Activated CD4-positive, alpha-beta T cell treated with anti-CD3 and anti-CD28 coated beads for 36 hours (primary cell): ENCODE measurements at places on chromosomes 6 and 20. TPM values are rescaled to one million over a fixed set of nuclear protein-coding genes. Genes with fewer than 3 reads are reported as not detected.

GRCh38 chr20:17843246-17844132, 125.1 kb downstream of the SNX5 start:
- H3K27ac ChIP-seq, result peak overlapping the region; percentile 40
- no peak overlapping the region for H3K4me3 ChIP-seq
- H3K36me3 ChIP-seq, result no peaks in the 10 kb centered on the region

- H3K4me3 ChIP-seq, result no peak overlapping the region
- DNase-seq, result no peak
- no peak overlapping the region for H3K27ac ChIP-seq
- no peaks in the 10 kb centered on the region for H3K4me1 ChIP-seq
Measured at GRCh38 chr6:48986845-48987244, 476.2 kb downstream of the MMUT start.

- H3K36me3 ChIP-seq, result peaks cover 12% of the 10 kb centered on the region
- H3K4me1 ChIP-seq, result peaks cover 9% of the 10 kb centered on the region
- no peaks in the 10 kb centered on the region for H3K27me3 ChIP-seq
- H3K4me3 ChIP-seq, result no peak overlapping the region
- no peak overlapping the region for H3K27ac ChIP-seq
Measured at GRCh38 chr6:43436577-43437282, 9.4 kb downstream of the ABCC10 start.

DNA sequence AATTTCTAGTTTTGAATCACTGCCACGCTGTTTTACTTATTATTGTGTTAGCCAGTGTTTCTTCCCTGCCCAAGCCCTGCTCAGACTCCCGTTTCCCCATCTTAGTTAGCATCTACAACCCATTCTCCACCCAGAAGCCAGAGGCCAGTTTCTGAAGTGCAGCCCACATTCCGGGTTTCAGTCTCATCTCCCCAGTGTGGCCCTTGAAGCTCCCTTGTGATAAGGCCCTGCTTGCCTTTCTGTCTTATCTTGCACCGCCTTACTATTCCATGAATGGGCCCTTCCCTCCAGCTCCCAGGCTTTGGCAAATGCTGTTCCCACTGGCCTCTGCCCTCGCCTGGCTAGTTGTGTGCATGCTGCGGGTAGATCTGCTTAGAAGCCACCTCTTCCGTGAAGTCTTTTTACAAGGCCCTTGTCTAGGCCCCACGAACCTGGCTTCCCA, 41.1 kb downstream of the TOX2 start:
- peaks cover 16% of the 10 kb centered on the region for H3K36me3 ChIP-seq
- H3K27ac ChIP-seq, result peak overlapping the region; percentile 68
- H3K4me1 ChIP-seq, result peaks cover 76% of the 10 kb centered on the region
- peaks cover 35% of the 10 kb centered on the region for H3K27me3 ChIP-seq
- H3K4me3 ChIP-seq, result peak overlapping the region; percentile 27

DNA sequence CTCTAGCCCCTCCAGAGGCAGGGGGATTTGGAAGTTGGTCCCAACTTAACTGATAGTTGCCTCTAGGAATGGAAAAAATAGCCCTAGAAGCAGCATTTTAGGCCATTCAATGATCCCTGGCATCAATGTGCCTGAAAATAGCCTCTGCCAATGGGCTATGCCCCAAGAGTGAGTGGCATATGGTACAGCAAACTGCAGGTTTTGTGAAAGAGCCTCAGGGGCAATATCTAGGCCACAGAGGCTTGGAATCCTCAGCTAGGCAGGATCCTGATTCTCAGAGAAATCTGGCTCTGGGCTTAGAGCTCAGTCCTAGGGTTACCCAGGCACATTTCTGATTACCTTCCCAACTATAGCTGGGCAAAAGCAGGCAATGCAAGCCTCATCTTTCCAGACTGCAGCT, 104.4 kb upstream of the MOCS1 start:
- no peaks in the 10 kb centered on the region for H3K4me1 ChIP-seq
- no peak overlapping the region for H3K4me3 ChIP-seq
- DNase-seq, result no peak
- peaks cover 10% of the 10 kb centered on the region for H3K27me3 ChIP-seq

DNA sequence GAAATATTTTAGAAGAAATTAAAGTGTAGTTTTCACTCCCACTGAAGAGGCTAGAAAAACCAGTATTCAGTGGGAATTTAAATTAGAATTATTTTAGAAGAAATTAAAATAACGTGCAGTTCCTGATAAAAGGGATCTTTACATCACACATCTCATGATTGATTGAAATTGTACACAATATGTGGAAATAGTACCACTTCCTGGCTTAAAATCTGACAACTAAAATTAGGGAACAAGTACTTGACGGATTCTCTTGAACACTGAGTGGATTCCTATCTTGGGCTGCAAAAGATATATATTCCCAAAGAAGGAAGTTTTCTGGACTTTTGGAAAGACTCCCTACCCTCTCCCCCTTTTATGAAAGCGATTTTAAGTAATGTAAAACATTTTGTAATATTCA, 14.6 kb upstream of the MTCL3 start:
- no peaks in the 10 kb centered on the region for H3K4me1 ChIP-seq
- no peak overlapping the region for H3K4me3 ChIP-seq
- H3K27ac ChIP-seq, result no peak overlapping the region
- DNase-seq, result no peak
- H3K27me3 ChIP-seq, result peaks cover 21% of the 10 kb centered on the region

DNA sequence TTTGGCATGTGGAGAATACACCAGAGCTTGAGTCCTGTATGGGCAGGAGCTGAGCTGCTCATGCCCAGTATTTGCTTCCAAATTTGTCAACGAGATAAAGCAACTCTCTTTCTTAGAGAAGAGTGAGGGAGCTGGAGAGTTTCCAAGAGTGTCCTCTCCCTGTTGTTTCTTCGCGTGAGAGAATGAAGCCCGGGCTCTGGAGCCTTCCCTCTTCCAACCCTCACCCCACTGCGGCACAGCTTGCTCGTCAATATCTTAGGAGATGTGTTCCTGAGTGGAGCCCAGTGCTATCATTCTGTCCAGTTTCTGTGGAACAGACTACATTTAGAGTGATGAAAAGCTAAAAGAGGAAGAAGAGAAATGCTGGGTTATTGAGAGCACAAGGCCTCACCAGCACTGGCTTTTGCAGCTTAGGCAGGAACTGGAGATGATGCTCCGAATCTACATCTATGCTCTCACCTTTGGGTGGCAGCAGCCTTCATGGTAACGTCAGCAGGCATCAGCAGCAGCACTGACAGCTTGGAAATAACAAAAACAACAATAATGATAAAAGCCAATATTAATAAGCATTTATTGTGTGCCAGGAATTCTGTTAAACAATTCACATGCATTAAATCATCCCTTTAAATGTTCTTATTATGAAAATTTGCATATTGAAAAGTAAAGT, 66.5 kb upstream of the TFB1M start:
- H3K4me1 ChIP-seq, result peaks cover 7% of the 10 kb centered on the region
- no peak overlapping the region for H3K4me3 ChIP-seq
- no peaks in the 10 kb centered on the region for H3K27me3 ChIP-seq
- DNase-seq, result peak; percentile 14
- H3K27ac ChIP-seq, result no peak overlapping the region

DNA sequence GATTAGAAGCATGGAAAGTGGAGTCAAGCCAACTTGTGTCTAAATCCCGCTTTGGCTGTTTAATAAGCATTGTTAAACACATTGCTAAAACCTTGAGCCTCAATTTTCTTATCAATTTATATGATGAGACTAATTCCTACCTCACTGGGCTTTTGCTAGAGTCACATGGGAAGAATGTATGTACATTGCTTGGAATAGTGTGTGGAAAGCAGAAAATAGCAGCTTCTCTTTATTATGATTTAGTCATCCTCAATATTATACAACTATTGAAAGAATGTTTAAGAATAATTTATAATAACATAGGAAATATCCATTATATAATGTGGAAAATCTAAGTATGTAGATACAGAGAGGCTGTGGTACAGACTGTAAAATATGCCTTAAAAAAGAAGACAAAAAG, 313.0 kb upstream of the CDYL start:
- no peak for DNase-seq
- H3K27ac ChIP-seq, result no peak overlapping the region
- H3K36me3 ChIP-seq, result no peaks in the 10 kb centered on the region
- no peak overlapping the region for H3K4me3 ChIP-seq
- H3K4me1 ChIP-seq, result no peaks in the 10 kb centered on the region
- peaks cover 9% of the 10 kb centered on the region for H3K27me3 ChIP-seq

DNA sequence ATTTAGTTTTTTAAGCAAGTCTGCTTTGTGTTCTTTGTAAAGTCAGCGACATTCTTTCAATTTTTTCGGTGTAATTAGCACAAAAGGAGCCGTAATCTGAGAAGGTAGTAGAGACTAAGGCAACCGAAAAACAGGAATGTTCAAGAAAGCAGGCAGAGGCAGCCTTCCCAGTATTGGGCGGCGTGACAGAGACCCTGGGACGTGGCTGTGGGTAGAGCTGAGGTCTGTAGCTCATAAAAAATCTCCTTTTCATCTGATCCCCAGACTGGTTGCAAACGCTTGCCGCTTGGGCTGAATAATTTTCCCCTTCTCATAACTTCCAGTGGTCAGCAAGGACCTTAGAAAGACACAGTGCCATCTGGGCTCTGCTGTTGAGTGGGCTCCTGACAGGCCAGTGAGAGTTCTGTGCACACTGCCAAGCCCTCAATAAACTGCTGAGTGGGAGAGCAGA, 30.8 kb downstream of the GNAS start:
- no peaks in the 10 kb centered on the region for H3K36me3 ChIP-seq
- H3K27ac ChIP-seq, result no peak overlapping the region
- H3K27me3 ChIP-seq, result no peaks in the 10 kb centered on the region
- DNase-seq, result no peak
- peaks cover 34% of the 10 kb centered on the region for H3K4me1 ChIP-seq

DNA sequence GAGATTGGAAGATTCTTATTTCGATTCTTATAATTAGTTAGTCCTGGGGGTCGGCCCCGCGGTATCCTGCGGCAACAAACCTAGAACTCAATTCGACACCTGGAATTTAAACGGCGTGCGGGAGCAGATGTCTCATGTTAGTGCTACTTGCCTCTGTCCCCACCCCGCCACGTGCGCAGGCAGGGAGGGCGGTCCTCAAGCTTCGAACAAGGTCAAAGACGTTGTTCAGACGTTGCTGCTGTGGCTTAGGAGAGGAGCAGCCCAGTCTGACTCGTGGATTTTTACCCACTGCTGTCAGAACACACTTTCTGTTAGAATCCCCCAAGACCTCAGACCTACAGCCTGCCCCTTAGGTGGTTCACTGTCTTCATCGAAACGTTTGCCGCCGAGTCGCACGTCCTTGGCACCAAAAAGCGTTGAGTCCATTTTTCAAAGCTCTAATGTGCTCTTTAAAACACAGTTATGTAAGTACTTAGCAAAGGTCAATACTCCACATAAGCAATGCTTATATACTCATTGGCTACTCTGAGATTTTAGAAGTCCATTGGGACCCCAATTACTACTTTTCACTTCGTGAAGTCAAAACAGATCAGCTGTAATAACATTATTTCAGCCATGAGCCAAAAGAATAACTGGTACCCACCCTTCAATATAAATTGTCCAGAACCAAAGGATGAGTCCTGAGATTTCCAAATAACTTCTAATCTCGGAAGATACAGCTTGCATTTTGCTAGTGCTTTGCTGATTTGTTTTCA, 2.7 kb upstream of the C6orf62 start:
- peaks cover 24% of the 10 kb centered on the region for H3K4me1 ChIP-seq
- no peak for DNase-seq
- no peaks in the 10 kb centered on the region for H3K27me3 ChIP-seq
- peak overlapping the region; percentile 98 for H3K27ac ChIP-seq

- no peak for DNase-seq
- no peaks in the 10 kb centered on the region for H3K4me1 ChIP-seq
- H3K27me3 ChIP-seq, result peaks cover 23% of the 10 kb centered on the region
- no peak overlapping the region for H3K27ac ChIP-seq
Measured at GRCh38 chr6:39599973-39600372, 125.2 kb downstream of the KIF6 start.

DNA sequence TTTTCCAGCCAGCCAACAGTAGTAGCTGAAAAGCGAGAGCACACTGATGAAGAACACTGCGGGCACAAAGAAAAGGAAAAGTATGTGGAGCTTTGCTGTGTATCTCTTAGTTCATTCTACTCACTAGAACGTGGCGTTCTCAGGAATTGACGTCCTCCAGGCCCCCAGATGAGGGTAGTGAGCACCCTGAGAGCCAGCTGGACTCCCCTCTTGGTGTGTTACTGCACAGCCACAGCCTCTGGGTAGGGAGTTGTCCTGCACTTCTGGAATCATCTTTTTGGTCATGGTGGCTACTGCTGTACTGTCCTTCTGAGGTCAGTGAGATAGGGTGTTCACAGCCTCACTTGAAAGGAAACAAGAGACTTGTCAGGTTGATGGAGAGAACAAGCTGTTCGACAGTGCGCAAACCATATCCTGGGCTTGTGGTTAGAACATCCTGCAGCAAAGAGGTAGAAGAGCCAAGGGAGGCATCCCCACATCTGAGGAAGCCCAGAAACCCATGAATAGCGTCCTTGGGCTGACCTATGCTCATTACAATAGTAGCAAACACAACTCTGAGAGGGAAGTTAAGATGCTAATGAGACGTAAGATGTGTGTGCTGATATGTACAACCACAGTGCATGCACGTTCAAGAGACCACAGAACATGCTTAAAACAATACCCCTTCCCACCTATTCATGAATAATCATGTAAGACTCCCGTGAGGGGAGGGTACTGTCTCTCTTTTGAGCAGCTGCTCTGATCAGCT, 14.6 kb upstream of the HLA-F start:
- H3K27ac ChIP-seq, result peak overlapping the region; percentile 44
- peaks cover 4% of the 10 kb centered on the region for H3K27me3 ChIP-seq
- peaks cover 59% of the 10 kb centered on the region for H3K4me1 ChIP-seq
- H3K36me3 ChIP-seq, result no peaks in the 10 kb centered on the region
- peak; percentile 76 for DNase-seq
- H3K4me3 ChIP-seq, result peak overlapping the region; percentile 56

DNA sequence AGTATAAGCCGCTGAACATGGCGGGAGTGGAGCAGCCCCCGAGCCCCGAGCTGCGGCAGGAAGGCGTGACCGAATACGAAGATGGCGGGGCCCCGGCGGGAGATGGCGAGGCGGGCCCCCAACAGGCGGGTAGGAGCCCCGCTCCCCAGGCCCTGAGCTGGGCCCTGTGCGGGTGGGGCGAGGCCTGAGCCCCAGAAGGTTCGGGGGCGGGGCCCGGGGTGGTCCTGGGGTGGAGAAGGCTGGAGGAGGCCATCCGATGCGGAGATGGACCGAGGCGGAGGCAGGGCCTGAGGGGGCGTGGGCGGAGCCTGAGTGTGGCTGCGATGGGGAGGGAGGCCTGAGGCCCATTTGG, 7.1 kb downstream of the L3MBTL1 start:
- peak overlapping the region; percentile 86 for H3K27ac ChIP-seq
- peaks cover 2% of the 10 kb centered on the region for H3K36me3 ChIP-seq
- no peaks in the 10 kb centered on the region for H3K27me3 ChIP-seq
- H3K4me1 ChIP-seq, result peaks cover 7% of the 10 kb centered on the region

DNA sequence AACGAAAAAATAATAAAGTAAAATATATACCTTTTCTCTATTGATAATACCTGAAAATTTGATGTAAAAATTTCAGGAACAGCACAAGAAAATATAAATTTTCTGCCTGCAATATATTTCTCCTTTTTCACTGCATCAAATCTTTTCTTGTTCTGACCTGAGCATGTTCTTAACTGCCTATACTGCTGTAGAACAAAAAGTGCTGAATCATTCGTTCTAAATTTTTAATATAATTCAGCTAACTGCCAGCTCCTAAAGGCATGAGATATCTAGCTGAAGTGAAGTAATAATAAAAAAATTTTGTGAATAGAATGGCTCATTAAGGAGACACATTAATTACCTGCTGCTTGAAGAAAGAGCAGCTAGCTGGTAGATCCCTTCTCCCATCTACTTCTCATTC, 188.6 kb upstream of the FKBP1C start:
- no peaks in the 10 kb centered on the region for H3K27me3 ChIP-seq
- H3K4me1 ChIP-seq, result no peaks in the 10 kb centered on the region
- H3K4me3 ChIP-seq, result no peak overlapping the region
- no peaks in the 10 kb centered on the region for H3K36me3 ChIP-seq

The PROCR gene
- total RNA-seq, result 0.87 TPM

The IRAK1BP1 gene
- total RNA-seq, result 2.7 TPM

The MCM9 gene
- total RNA-seq, result 17.2 TPM

The KCNQ5 gene
- 5.5 TPM for total RNA-seq

The MAFB gene
- total RNA-seq, result not detected

The RSPO3 gene
- not detected for total RNA-seq

The MARCKS gene
- 0.42 TPM for total RNA-seq
